Neural progenitor cell (in vitro differentiated cells): ENCODE measurements at places on chromosomes 16 and 17.

- DNase-seq = no peak
These were observed 18.9 kb downstream of the ARHGAP17 start for GRCh38 chr16:24996301-24996700.

GRCh38 chr17:80263253-80264204 lies 2.9 kb downstream of the RNF213 start:
- no peak for DNase-seq

DNA sequence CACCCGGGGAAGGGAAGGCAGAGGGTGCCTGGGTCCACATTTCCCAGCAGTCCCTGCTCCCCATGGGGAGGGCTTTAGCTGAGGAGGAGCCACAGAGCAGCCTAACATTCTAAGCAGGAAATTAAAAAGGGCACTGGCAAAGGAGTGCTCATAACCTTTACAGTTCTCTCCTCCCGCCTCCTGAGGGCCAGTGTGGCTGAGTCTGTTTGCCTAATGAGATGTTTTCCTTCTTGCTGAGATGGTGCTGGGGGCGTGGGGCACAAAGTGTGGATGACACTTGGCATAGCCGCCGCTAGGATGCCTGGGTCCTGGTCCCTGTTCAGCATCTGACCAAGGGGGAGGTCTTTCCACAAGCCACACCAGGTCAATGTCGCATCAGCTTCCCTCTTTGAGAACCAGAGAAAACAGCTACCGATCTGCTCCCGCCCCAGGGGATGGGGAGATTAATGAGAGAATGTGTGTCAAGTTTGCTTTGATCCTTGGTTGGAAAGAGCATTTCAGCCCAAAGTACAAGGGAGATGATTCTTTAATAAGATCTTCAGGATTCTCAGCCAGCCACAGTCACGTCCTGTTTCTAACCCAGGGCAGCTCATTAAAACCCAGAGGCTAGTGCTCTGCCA lies 5.8 kb downstream of the KIF18B start:
- no peak for DNase-seq

DNA sequence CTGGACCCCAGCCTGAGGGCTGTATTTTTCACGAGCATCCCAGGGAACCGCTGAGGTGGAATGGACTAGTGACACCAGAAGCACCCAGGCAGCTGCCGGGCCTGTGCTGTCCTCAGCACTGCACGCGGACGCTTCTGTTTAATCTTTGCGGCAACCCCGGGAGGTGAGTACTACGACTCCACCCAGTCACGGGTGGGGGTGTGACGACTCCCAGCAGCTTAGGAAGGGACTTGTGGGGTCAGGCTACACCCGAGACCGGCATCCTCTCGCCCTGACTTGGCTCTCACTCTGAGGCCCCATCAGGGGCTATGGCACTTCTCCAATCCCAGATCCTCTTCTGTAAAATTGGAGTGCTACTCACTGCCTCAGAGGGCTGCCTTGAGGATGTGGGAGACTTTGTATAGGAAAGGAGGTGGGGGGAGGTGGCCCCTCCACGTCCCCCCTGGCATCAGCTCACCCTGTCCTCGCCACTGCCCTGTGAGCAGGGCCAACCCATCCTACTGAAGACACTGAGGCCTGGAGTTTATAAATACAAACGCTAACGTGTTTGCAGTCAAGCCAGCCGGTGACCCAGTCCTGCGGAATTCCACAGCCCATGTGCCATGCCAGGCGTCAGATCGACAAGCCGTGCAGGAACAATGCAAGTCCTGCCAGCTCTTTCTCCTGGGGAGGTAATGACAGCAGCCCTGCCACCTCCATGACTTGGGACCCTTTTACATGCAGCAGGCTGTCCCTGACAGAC lies 44.4 kb downstream of the PPL start:
- no peak for DNase-seq

GRCh38 chr17:72117535-72118334 lies 3.1 kb upstream of the SOX9 start:
- DNase-seq = peak; percentile 67

DNA sequence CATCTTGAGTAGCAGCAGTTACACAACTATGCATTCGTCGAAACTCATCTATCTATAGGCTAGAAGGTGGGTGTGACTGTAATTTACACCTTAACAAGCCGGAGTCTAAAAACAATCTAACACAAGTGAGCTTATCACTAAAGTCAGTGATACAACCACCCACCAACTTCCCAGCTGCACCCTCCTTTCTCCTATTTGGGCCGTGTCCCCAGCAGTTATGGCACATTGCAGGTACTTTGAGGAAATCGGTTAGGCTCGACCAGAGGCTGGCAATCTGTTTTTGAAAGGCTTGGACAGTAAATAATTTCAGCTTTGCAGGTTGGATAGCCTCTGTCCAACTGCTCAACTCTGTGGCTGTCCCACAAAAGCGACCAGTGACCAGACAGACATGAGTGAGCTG lies 26.0 kb downstream of the USP22 start:
- DNase-seq = no peak

DNA sequence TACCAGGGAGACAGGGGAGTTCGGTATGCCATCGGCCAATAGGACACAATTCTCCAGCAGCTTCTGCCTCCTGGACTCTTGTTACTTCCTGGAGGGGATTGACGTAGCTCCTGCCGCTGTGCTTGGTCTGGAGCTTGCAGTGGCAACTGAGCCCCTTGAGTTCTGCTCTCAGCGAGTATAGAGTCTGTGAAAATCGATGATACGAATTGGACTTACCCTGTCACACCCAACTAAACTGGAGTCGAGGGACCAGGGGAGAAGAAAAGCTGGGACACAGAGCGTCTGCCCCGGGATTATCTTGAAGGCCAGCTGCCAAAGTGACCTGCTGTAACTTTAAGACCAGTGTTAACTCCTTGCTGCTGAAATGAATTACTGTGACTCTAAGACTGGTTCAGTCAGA lies 22.2 kb downstream of the SEC14L1 start:
- no peak for DNase-seq

DNA sequence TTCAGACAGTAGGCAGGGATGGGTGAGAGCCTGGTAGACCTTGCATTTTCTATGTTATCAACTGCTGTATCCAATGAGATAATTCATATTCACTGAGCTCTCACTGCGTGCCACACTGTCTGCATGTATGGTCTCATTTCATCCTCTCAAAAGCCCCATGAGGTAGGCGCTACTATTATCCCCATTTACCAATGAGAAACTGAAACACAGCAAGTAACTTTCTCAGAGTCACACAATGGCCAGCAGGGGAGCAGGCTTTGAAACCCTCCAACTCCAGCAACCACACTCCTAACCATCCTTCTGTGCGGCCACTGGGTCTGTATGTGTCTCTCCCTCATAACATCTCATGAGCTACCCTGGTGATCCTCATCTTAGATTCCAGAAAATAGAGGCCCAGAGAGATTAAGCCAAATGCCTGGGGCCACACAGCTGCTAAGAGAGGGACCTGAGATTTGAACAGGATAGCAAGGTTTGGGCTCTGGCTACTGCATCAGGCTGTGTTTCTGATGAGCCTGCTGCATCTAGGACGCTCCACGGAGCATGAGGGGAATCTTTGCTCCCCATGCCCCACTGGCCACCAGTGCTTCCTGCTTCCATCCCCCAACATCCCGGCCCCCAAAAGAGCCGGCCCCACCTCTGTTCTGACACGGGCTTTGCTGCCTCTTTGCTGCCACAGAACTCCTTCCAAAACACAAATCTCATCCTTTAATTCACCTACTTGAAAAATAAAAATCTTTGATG lies 3.2 kb downstream of the CCR7 start:
- no peak for DNase-seq

GRCh38 chr16:85354686-85355514 lies 242.6 kb upstream of the CIBAR2 start:
- no peak for DNase-seq

DNA sequence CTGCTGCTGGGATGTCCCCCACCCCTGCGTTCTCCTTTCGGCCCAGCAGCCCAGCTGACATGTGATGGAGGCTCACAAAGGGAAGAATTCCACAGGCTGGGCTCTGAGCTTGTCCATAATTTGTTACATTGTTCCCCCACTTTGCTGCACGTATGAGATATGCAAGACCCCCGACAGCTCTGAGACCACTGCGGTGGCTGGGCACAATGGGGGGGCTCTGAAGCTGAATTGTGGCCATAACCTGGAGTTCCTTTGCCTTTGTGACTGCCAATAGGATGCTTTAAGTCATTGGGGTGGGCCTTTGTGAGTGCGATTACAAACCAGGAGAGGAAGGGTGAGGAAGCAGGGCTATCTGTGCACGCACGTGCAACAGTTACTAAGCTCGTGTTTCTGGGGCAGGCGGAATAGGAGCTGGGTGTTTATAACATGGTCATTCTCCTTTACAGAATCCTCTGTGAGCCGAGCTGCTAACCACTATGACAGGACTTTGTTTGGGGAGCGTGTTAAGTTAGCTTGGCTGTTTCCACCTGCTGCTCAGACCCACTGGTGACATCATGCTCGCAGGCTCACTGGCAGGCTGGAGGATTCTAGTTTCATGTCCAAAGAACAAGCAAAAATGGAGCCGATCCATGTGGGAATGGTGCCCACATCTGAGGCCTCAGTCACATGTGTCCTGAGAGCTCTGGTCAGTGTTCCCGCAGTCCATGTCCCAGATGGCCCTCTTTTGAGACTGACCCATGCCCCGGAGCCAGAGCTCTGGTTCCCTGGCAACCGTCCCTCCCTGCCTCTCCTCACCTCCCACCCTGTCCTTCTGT lies 208.3 kb upstream of the SALL1 start:
- DNase-seq = peak; percentile 90

DNA sequence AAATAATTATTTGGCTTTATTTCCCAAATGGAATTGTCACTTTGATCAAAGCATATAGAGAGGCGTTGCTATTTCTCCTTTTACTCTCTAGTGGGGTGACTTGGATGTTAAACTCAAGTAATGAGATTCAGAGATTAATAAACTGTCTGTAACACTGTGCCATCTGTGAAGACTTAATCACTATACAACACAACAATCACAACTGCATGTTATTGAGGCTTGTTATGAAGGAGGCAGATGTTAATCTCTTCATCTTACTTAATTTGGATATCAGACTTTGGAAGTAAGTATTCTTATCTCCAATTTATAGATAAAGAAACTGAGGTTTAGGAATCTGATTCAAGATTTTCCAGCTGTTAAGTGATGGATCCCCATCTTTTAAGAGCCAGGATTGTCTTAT lies 132.5 kb downstream of the CNTNAP4 start:
- DNase-seq = no peak

DNA sequence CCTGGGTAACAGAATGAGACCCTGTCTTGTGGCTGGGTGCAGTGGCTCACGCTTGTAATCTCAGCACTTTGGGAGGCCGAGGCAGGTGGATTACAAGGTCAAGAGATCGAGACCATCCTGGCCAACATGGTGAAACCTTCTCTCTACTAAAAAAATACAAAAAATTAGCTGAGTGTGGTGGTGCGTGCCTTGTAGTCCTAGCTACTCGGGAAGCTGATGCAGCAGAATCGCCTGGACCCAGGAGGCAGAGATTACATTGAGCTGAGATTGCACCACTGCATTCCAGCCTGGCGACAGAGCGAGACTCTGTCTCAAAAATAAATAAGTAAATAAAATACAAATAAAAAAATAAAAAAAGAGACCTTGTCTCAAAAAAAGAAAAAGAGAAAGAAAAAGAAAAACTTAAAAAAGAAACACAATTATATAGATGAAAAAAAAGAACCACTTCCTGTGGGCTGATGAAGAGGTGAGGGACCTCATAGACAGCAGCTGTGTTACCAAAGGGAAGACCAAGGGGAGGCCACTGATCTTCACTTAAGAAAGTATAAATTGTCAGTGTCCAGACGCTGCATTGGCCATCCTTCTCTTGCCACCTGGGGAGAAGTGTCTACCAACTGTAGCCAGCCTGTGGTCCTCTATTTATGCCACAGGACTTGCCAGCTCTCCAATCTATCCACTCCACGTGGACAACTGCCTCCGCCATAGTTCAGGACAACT lies 24.4 kb upstream of the SMG1 start:
- DNase-seq = no peak

- DNase-seq = no peak
These were observed 35.8 kb upstream of the BHLHA9 start for GRCh38 chr17:1234455-1234854.

DNA sequence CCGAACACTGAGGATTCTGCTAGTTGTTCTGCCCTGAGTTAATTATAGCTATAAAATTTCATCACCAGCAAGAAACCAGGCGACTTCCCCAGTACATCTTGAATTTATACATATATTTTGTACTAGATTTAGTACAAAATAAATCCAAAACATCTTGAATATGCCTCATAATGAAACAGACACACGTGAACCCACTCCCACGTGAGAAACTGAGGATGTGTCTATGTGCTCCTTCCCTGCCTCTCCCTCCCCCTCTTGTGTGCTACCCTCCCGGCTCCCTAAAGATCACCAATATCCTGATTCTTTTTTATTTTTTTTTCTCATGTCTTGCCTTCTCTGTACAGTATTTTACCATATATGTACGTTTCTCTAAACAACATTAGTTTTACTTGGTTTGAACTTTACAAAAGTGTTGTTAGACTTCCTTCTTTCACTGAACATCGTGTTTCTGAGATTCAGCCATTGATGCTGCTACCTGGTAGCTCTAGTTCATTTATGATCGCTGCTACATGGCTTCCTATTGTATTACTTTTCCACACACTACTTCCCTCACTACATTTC lies 1.1 kb upstream of the LCMT1 start:
- DNase-seq = no peak

DNA sequence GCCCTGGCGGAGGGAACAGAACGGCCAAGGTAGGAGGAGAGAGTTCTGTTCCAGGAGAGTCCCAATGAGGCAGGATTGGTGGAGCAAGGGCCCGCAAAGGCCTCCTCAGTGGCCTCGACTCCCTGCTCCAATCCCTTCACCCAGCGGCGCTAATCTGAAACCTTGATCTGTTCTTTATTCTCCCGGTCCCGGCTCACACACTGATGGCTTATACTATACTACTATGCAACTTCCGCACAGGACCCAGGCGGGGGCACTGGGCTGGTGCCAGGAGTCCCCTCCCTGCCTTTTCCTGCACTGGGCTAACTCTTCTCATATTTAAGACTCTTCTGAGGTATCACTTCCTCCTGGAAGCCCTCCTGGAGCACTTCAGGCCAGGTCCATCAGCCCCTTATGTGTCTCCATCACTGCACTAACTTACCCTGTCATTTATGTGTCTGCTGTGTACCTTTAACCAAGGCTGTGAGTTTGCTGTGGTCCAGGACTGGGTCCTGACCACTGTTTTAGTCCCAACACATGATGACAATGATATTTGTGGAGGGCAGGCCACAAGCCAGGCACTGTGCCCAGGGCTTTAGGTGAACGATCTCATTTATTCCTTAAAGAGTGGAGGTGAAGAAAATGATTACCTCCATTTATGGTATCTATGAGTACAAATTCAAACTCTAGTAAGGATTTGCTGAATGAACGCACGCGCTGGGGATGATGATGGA lies 6.8 kb downstream of the CCDC102A start:
- no peak for DNase-seq
